Neural progenitor cell (in vitro differentiated cells): ENCODE measurements at places on chromosomes 16 and 17. TPM values are rescaled to one million over a fixed set of nuclear protein-coding genes. Genes with fewer than 3 reads are reported as not detected.

DNA sequence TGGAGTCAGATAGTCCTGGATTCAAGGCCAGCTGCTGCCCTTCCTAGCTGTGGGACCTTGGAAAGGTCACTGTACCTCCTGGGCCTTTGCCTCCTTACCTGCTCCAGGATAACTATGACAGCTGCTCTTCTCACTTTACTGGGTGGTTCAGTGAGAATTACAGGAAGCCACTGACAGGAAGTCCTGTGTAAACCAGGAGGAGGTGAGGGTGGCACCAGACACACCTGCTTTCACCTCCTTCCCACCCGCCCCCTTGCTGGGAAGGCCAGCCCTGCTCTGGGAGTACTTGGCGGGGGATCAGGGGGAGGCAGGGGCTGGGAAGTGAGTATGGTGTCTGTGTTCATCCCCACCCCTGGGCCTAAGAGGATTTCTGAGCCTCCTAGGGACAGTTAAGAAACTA is 42.6 kb downstream of the CPNE2 start:
- no peak for DNase-seq

DNA sequence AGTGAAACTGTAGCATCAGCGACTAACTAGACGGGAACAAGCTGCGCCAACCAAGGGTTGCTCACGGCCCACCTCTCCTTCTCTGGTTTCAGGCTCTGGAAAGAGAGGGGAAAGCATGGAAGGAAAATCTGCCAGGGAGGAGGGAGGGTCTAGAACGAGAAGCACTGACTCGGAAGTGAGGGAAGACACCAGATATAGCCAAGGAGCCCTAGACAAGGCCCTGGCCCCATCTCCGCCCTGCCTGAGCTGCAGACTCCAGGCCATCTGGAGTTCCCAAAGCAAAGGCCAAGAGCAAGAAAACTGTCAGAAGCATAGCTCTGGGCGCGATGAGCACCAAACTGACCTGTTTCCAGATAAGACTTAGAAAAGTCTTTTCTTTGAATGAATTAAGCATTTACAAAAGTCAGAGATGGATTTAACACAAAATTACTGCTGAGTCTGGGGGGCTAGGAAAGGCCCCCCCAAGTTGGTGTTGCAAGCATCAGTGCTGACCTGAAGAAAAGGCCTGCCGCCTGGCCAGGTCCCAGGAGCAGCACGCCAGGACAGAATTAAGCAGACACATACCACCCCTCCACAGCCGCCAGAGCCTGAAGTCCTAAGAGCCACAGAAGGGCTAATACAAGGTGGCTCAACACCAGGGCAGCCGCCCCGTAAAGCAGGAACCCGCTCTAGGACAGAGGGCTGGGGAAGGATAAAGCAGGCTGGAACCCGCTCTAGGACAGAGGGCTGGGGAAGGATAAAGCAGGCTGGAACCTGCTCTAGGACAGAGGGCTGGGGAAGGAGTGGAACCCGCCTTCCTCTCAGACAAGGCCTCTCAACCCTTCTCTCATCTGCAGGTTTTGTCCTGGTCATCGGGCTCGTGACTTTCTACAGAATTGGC is 20.7 kb downstream of the TMEM204 start:
- DNase-seq, result no peak

DNA sequence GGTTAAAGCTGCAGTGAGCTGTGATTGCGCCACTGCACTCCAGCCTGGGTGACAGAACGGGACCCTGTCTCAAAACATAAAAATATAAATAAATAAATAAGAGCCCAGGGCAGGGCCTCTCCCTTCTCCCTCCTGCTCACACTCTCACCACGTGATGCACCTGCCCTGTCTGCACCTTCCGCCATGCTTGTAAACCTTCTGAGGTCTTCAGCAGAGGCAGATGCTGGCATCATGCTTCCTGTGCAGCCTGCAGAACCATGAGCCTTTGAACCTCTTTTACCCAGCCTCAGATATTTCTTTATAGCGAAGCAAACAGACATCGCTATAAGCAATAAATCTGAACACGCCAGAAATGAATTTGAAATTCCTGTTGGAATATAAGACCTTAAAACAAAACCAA is 48.5 kb downstream of the HNF1B start:
- DNase-seq, result no peak

- DNase-seq, result peak; percentile 65
Measured at GRCh38 chr16:67967958-67968399, 458 bp downstream of the SLC12A4 start.

DNA sequence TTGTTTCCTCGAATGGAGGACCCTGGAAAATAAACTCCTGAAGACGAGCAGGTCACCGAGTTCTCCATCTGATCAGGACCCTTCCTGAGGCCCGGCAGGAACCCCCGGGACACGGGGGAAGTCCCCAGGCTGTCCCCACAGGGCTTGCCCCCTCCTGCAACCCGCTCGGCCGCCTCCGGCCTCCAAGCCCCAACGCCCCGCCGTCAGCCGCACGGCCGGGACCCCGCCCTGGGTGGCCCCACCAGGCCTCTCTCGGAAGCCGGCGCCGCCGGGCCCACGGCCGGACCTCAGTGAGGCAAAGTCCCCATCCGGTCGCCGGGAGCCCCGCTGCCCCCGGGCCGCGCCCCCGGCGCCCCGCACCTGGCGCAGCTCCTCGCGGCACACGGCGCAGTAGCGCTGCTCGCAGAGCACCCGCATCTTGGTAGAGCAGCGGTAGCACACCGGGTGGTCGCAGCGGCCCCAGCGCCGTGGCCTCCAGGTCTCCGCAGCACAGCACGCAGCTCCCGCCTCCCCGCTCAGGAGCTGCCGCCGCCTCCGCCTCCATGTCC is 383 bp downstream of the ZNF598 start:
- DNase-seq, result no peak

Gene PRDM7
- total RNA-seq, result not detected in 2 replicates

Gene NPIPA8
- total RNA-seq, result not detected in 2 replicates

Gene KCTD19
- total RNA-seq, result 1.1 TPM in 2 replicates

GRCh38 chr16:56257239-56257638 is 66.0 kb downstream of the GNAO1 start:
- no peak for DNase-seq

GRCh38 chr17:3909257-3909656 is 7.0 kb downstream of the P2RX1 start:
- DNase-seq, result no peak
